Sigmoid colon (tissue), 7 donors: ENCODE measurements at places on chromosomes 6 and 20. TPM values are rescaled to one million over a fixed set of nuclear protein-coding genes. Genes with fewer than 3 reads are reported as not detected.

The TCF19 gene
- polyA plus RNA-seq: 3.6 TPM

The VGLL2 gene
- polyA plus RNA-seq: not detected

The EBF4 gene
- 1.2 TPM for polyA plus RNA-seq

The LIN28B gene
- polyA plus RNA-seq: not detected

The SPTLC3 gene
- polyA plus RNA-seq: 2.0 TPM

The SAYSD1 gene
- 13.9 TPM for polyA plus RNA-seq

The HFE gene
- 1.6 TPM for polyA plus RNA-seq

GRCh38 chr6:5208471-5208971, 52.2 kb downstream of the LYRM4 start:
- DNase-seq: no peak

- peak; percentile 99 for DNase-seq
These were observed at the start of gene MYL9 for GRCh38 chr20:36541227-36541767. TSS of gene MYL9 (plus strand) at chr20:36541519. CDS start at chr20:36544885, 3,366 bp downstream.

- no peak for DNase-seq
These were observed 109.3 kb downstream of the WDR27 start for GRCh38 chr6:169592558-169592957.

DNA sequence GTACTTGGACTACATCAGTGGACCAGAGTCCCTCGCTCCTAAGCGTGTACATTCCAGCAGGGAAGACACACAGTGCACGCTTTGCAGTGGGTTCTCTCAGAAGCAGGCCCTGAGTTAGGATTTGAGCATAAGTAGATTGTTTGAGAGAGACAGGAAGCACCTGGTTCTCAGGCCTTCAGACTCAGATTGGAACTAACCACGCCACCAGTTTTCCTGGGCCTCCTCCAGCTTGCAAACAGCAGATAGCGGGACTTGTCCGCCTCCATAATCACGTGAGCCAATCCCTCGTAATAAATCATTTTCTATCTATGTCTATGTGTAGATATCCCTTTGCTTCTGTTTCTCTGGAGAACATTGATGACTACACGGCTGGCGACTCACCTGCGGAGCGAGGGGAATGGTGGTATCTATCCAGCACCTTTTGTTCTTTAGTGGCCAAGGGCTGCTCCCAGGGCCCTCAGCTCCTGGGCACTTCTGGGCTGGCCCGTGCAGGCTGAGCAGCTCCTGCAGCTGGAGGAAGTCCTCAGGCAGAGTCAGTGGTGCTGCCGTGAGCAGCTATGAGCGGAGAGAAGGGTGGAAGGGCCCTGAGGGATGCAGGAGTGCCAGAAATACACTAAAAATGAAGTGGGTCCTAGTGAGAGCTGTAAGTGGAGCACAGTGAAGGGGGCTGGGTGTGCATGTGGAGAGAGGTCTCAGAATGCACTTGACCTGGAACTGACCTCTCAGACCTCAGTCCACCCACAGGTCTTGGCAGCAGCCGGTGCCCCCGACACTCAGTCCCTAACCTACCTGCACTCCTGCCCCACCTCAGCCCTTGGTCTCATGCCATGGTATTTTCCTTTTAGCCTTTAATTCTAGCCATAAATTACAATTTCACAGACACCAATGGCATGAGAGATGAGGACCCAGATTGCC, 76.9 kb downstream of the STK35 start:
- no peak for DNase-seq

- DNase-seq: no peak
These were observed 318.2 kb downstream of the ZFAND3 start for GRCh38 chr6:38137608-38138265.

- DNase-seq: no peak
These were observed 26.5 kb downstream of the TM9SF4 start for GRCh38 chr20:32135983-32136515.

- no peak for DNase-seq
These were observed 652.1 kb upstream of the SLC35B3 start for GRCh38 chr6:9087470-9087869.

DNA sequence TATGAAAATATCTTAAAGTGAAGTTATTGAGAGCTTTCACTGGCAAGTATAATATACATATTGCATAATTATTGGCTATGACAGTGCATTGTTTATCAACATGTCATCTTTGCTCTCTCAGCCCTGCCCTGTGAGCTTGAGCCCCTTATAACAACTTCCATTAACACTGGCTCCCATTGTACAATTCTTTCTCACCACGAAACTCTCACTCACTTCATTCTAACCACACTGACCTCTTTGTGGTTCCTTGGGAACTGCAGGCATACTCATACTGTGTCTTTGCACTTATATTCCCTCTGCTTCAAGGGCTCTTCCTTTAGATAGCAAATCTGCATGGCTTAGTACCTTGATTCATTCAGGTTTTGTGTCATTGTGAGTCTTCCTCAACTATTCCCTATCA, 411.8 kb downstream of the CDKAL1 start:
- no peak for DNase-seq

- no peak for DNase-seq
These were observed 633 bp downstream of the RPRD1B start for GRCh38 chr20:38034108-38034649.

DNA sequence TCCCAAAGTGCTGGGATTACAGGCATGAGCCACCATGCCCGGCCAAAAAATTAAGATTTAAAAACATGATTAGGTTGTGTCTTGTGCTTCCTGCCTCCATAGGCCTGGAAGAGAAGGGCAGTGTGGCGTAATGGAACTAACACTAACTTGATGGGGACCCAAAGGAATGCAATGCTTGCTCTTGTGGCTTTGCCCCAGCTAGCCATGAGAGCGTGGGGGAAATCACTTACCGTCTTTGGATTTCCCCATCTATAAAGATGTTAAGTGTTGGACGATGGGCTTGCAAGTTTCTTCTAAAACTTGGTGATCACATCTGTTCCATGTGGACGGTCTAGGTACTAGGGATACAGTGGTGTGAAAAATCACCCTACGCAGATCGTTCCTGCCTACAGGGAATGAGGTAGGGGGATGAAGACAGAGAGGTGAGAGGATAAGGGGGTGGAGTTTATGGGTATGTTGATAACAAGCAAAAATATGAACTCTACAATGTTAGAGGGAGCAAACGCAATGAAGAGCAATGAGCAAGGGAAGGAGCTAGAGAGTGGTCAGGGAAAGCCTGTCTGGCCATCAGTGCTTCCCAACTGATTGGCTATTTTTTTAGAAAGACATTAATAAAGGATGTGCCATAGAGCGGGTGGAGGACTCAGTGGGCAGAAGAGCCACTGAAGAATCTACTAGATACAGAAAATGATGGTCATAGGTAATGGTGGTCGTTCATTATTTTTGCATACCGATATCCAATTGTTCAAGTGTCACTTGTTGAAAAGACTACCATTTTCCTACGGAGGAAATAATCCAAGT, 165.2 kb downstream of the BCAS1 start:
- DNase-seq: no peak
